ENCODE measurements at places on chromosomes 12 and 14. TPM values are rescaled to one million over a fixed set of nuclear protein-coding genes. Genes with fewer than 3 reads are reported as not detected.

DNA sequence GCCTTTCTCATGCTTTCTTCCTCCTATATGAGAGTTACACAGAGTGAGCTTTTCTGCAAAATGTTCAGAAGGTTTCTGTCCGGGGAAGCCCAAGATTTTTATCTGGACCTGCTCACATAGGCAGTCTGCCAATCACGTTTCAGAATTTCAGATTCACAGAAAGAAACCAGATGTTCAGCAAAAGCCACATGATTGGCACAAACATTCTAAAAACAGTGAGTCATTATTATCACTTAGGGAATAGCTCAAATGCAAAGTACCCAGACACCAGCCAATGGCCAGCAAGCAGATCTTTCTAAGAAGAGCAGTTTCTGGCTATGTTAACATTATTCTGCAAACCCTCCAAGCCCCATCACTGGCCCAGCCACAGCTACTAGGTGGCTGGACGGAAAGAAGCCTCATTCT is 1558.5 kb upstream of the TMEM132C start:
- peak; percentile 78 for DNase-seq

DNA sequence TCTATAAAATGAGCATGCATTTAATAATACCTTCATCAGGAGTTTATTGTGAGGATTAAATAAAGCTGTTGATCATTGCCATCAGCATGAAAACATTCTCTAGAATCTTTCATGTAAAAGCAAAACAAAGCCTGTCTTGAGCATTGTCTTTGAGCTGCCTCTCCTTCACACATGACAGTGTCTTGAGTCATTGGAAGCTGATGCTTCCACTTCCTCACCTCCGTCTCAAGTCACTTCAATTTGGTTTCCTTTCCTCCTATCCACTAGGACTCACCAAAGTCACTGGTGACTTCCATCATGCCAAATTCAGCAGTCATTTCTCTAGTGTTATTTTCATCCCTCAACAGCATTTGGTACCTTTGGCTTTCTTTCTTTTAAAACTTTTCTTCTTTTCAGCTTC is 31.6 kb upstream of the MYBPC1 start:
- DNase-seq = peak; percentile 5

GRCh38 chr12:111754671-111755070 is 12.1 kb upstream of the ALDH2 start:
- no peak for DNase-seq

DNA sequence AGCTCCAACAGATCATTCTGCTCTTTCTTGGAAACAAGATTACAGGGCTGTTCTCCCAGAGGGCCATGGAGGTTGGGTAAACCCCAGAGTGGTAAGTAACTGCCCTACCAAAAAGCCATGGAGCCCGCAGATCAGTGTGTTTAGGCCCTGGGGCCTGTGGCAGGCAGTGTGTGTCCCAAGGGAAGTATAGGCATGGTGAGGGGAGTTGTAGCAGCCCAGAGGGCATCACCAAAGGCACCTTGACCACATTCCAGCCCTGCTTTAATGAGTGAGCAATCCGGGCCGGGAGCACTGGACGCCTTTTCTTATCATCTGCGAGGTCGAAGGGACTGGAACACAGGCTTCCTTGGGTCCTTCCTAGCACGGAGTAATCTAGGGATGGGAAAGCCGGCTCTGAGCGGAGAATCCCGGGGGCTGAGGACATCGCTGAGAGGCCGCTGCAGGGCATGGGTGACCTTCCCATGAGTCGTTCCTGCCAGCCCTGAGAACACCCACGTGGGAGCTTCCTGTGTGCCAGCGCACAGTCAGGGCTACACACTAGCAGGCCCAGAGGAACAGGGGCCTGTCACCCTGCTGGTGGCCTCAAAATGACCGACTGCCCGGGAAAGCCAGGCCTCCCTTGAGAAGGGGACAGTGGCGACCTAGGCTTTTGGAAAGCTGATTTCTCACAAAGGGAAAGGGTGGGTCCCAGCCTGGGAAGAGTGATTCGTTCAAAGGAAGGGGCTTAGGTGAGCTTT is 91.3 kb downstream of the NINJ2 start:
- peak; percentile 70 for DNase-seq

- DNase-seq = no peak
Measured at GRCh38 chr12:120869376-120869775, 34.8 kb downstream of the SPPL3 start.

The NOVA1 gene
- total RNA-seq = not detected

DNA sequence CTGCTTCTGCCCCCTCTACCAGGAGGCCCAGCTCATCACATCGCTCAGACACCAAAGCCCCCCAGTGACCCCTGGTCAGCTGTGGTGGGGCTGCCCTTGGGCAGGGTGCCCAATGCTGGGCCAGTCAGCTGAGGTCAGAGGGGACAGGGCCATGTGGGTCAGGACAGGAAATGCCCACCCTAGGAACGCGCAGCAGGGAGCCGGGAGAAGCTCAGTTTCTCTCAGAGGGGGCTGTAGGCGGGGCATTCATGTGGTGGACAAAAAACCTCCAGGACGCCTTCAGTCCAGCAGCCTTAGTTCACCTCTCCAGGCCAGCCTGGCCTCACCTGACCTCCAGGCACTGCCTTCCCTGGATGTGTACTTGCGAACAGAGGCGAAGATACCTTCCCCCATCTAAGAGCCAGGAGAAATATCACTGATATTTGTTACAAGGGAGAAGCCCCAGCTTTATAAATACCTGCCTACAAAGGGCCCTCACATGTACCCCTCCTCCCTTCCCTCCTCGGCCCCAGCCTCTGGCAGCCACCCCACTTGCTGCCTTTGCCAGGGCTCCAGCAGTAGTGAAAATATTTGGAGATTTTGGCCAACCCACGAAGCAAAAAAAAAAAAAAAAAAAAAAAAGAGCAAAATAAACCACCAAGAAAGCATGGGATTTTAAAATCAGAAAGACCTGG is 41.9 kb upstream of the PLEKHG6 start:
- no peak for DNase-seq

GRCh38 chr12:47648056-47648579 is 57.7 kb downstream of the RPAP3 start:
- no peak for DNase-seq

GRCh38 chr12:113184098-113184899 is 979 bp downstream of the DDX54 start:
- DNase-seq = no peak

The HOXC5 gene
- not detected for total RNA-seq

DNA sequence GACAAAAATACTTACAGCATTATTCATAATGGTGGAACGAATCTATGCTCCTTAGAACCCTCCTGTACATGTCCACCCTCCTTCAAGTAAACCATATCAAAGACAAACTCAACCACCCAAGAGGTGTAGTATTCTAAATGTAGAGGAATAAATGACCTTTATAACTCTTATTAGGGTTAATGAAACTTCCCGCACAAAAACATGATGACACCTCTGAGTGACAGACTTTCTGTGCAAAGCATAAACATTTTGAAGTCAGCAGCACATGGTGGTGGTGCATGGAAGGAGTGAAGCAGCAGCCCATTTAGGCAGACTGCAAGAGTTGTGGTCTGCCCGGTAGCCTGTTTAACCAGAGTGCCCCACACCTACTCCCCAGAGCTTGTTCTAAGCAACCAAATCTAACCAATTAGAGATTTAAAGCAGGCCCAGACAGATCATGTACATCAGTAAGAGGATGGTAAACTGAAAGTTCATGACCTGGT is 615 bp upstream of the ASB8 start:
- no peak for DNase-seq

DNA sequence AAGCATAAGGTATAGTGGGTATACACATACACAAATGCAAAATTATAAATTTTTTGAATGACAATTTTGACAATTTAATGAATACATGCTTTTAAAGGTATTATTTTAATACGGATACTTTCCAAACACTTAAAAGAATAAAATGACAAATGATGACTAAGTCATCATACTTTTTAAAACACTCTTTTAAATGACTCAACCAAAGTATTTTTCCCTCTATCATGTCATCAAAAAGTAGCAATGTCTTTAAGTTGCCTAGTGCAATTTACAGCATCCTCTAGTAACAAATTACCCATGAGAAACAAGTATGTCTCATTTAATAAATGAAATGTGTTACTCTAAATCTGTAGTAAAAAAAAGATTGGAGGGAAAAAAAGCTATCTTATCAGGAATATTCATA is 73.3 kb downstream of the RPS6KA5 start:
- no peak for DNase-seq

The GZMB gene
- not detected for total RNA-seq

DNA sequence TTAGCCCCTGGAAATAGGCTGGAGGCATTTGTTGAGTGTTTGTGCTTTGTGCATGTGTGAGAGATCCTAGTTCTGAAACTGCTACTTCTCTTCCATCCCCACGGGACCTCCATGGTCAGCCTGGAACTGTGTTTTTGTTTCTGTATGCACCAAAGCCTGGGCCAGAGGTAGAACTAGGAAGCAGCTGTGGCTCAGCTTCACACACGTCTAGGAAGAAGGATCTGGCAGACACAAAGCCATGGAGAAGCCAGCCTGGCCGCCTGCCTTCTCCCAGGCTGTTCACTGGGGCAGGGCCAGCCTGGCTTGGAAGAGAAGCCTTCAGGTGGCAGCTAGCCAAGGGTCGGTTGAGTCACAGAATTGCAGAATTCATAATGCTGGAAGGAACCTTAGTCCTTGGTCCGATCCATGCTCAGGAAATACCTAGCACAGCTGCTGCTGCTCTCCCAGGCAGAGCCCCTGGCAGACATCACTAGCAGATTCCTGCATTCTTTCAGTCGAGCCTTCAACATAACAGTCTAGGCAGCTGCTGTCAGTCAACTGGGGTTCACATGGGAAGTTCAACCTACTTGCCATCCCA is 27.0 kb downstream of the RIN3 start:
- DNase-seq = peak; percentile 99

GRCh38 chr12:6192604-6193380 is 7.4 kb upstream of the CD9 start:
- DNase-seq = no peak

The KCNH5 gene
- total RNA-seq = not detected

DNA sequence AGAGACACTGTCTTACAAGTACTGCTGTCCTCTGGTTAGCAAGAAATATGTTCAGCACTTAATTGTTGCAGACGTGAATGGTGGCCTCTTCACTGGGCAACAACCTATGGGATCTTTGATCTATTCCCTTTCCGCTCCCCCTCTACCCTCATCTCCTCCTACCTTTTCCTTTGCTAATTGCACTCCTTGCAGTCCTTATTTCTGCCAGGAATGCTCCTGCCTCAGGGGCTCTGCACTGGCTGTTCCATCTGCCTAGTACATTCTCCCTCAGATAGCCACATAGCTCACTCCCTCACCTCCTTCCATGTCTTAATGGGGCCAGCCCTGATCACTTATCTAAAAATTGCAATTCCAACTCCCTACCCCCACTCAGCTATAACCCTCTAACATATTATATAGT is 4.5 kb upstream of the NFYB start:
- no peak for DNase-seq

The CD163 gene
- total RNA-seq = not detected

DNA sequence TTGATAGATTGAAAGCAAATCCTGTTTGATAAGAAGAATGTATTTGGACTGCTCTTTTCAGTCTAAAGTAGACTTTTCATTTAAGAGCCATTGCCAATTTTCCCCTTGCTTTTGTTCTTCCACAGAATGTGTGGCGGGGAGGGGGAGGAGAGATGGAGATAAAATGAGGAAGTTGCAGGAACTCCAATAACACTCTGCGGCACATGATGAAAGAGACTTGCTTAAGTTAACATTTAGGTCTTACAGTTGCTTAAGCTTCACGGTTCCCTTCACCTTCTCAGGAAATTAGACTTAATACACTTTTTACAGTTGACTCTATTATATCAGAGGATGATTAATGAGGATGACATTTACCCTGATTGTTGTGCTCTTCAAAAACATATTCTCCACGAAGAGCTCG is 537.3 kb downstream of the TMTC2 start:
- no peak for DNase-seq

Measured in MCF 10A (cell line).